CD4-positive, alpha-beta T cell treated with Interleukin-6 for 4 hours (primary cell): ENCODE measurements at places on chromosomes 12 and 14.

DNA sequence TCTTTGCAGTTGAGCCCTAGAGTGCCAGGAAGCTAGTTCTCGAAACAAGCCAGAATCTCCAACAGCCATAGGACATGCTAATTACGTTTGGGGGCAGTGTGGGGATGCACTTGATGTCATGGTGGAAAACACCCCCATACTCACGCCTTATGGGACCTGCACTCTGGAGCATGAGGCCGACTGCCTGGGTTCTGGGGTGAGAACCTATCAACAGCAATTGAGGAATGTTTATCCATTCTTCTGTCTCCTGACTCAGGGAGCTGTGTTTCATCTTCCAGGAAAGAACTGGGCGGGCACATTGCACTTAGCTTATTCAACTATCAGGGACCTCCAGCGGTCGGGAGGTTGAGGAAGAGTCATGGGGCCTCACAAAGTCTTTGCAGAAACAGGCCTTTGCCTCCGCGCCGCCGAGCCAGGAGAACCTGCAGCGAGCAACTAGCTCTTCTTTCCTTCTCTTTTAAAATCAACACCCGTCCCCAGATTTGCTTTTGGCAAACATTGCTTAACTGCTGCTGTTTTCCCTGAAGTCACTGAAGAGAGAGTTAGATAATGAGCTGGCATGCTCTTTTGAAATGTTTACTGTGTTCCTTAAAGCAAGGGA lies 226.1 kb upstream of the DIO3 start:
- DNase-seq: no peak

GRCh38 chr14:70536830-70537229 lies 2.0 kb upstream of the ADAM20 start:
- no peak for DNase-seq

- no peak for DNase-seq
Observed at GRCh38 chr14:68192935-68193334, 373.4 kb downstream of the RAD51B start.

DNA sequence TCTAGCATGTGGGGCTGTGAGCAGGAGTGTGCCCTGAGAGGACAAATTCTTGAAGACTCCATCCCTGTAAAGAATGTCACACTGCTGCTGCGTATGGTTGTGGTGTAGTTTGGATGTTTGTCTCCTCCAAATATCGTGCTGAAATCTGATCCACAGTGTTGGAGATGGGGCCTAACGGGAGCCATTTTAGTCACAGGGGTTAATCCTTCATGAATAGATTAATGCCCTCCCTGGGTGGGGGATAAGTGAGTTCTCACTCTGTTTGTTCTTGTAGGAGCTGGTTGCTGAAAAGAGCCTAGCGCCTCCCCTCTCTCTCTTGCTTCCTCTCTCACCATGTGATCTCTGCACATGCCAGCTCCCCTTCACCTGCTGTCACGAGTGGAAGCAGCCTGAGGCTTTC lies 94.5 kb upstream of the VASH1 start:
- DNase-seq: no peak

DNA sequence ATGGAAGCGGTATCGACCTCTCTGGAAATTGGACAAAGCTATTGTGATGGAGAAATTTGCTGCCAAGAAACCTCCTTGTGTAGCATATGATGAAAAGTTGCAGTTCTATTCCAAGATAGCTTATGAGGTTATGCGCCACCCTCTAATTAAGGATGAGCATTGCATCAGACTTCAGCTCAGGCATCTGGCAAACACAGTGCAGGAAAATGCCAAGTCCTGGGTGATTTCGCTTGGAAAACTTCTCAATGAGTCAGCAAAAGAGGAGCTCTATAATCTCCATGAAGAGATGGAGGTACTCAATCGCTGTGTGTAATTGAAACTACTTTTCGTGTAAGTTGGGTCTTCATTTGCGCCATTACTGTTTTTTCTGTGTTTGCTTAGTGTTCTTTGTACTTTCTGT lies 51.2 kb downstream of the DNAH10 start:
- no peak for DNase-seq

DNA sequence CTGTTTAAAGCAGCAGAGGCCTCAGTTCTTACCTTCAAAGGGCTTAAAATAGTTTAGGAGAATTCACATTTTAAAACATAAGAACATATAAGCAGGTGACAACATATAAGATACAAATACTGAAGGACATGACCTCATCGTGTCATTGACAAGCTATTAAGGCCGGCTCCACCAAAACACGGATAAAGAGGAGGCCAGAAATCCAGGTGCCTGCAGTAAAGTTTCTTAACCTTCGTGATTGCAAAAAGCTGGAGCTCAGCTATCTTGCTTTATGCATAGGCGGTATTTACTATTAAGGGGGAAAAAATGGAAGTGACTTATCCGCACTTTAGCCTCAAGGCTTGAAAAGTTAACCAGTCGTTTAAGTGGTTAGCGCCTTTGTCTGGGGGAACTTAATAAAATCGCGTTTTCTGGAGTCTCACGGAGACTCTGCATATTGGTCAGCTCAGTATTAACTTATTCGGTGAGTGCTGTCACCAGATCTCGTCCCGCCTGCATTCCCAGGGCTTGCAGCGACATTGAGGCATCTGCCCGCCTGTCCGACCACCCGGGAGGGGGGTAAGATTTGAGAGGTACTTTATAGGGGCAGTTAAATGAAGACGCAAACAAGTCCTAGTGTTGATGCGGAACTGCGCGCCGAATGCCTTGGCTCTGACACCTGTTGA lies 1.1 kb upstream of the SP1 start:
- DNase-seq: no peak

GRCh38 chr14:53925201-53925766 lies 31.3 kb downstream of the BMP4 start:
- no peak for DNase-seq

DNA sequence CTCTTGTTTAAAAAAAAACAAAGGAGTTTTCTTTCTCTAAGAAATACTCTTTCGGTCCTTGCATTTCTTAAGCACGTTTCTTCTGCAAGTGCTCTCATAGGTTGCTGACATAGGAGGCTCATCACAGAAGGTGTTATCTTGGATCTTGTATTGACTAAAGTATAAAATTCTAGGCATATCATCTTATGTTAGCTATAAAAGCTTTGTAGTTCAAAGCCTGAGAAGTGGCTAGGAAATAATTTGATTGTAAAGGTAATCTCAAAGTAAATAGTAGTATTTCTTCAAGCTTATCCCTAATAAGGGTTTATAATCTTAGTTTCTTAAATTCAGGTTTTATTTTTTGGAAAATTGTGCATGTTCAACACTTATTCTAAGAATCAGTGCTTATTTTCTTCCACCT lies 778.9 kb downstream of the TMTC2 start:
- DNase-seq: no peak

DNA sequence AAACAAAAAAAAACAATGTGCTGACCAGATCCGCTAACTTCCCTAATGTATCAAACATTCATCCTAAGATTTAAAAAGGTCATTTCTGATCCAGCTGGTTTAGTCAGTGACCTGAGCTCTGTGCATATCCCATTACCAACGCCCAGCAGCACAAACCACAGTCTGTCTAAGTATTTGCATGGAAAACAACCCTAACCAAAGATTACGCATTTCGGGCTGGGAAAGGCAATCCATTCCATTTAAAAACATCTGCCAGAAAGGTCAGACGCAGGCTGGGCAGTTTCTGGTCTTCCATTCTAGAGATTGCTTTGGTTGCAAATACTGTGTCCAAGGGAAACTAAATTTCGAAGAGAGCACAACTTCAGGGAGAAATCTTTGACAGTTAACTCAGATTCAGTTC lies 234.9 kb downstream of the FLRT2 start:
- DNase-seq: no peak

DNA sequence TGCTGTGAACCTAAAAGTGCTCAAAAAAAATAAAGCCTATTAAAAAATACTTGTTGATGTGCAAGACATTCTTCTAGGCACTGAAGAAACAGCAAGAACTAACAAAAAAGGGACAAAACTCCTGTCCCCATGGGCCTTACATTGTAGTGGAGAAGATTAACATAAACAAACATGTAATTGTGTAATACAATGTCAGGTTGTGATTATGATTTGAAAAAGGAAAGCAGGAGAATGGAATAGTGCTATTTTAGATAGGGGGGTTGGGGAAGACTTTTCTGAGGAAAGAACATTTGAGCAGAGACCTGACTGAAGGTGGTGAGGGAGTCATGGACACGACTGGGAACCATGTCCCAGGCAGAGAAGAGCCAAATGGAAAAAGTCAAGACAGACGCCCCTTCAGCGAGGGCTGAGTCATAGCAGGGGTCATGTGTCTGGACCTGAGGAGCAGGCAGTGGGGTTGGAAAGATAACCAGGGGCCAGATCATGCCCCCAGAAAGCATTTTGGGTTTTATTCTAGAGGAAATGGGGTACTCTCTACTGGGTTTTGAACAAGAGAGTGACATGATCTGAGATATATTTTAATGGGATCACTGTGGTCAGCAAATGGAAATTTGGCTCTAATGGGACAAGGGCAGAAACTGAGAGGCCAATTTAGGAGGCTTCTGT lies 19.4 kb upstream of the IFNG start:
- no peak for DNase-seq

DNA sequence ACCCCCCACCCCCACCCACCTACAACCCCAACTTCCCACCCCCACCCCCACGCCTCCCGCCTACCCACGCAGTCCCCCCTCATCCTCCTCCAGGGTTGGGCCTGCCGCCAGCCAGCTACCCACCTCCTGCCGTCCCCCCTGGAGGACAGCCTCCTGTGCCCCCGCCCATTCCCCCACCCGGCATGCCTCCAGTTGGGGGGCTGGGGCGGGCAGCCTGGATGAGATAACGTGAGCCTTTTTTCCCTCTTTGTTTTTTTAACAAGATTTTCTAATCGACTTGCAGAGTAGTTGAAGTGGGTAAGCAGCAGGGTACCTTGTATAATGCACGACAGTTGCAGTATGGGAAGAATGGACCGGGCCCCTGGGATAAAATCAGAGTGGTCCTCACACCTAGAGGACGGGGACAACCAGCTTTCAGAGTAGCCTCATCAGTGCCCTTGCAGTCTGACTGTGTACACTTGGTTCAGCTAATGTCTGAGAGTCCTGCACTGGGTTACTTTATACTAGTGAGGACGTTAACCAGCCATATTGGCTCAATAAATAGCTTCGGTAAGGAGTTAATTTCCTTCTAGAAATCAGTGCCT lies 29.4 kb downstream of the CCNK start:
- no peak for DNase-seq

GRCh38 chr12:82870771-82871377 lies 184.2 kb downstream of the TMTC2 start:
- no peak for DNase-seq

DNA sequence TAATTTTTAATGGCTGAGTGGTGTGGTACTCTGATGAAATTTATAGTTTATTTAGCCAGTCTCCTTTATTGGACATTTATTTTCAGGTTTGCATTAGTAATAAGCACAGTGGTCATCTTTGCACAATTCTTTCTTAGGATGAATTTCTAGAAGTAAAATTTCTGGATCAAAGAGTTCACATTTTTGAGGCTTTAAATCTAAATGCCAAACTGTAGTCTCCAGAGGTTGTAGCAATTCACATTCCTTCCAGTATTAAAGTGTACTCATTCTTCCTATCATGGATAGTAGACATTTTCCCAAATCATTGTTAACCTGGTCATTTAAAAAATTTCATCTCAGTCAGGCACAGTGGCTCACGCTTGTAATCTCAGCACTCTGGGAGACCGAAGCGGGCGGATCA lies 24.8 kb downstream of the SLC39A9 start:
- DNase-seq: no peak

DNA sequence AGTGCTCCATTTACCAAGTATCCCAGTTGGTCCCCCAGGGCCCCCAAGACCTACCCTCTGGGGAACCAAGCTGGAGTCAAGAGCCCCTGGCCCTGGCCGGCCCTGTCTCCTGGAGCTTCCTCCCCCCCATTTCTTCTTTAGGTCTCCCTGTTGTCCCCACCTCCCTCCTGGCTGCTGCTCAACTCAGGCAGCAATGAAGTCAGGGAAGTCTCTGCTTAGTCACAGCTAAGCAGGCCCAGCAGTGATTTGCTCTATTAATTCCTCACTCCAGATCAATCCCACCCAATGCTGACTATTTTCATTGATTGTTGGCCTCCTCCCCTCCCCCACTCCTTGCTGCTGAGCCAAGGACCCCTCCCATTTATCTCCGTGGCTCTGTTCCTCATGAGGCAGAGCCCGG lies 28.3 kb downstream of the VSX2 start:
- DNase-seq: no peak

- no peak for DNase-seq
Observed at GRCh38 chr12:124125203-124125871, 152.3 kb downstream of the ZNF664 start.

- DNase-seq: peak; percentile 35
Observed at GRCh38 chr14:99257673-99258221, 14.2 kb downstream of the BCL11B start.

- DNase-seq: no peak
Observed at GRCh38 chr12:131537267-131537958, 173.5 kb upstream of the SFSWAP start.

- peak; percentile 56 for DNase-seq
Observed at GRCh38 chr12:113261847-113262470, 40.7 kb downstream of the TPCN1 start.

DNA sequence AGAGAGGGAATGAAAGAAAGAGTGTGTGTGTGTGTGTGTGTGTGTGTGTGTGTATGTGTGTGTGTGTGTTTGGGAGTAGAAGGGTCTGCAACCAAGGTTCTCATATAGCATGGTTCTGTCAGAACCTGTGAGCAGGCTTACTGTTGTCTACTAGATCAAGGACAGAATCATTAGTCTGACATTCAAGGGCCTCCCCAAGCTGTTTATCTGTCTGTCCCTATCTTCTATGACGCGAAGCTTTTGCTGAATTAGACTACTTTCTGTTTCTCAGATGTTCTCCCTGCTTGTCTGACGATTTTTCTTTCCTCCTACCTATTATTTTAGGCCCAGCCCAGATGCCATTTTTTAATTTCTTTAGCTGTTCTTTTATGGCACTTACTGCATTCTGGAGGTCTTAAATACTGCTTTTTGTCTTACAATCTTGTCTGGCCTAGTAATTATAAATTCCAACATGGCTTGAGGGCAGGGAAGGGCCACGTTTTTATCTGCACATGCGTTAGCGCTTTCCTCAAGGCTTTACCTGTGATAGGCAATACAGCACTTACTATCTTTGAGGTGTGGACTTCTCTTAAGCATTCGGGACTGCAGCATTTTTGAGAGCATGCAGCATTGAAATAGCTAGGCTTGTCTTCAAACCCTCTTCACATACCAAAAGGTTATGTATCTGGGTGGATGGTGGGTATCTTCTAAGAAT lies 150.2 kb downstream of the TTLL5 start:
- DNase-seq: no peak
